HuH-7.5 (cell line): ENCODE measurements at places on chromosomes 12 and 14.

GRCh38 chr12:105409801-105410471 is 79.4 kb downstream of the C12orf75 start:
- no peak for DNase-seq

- DNase-seq, result no peak
Observed at GRCh38 chr12:104990950-104991349, 4.8 kb downstream of the NOPCHAP1 start.

GRCh38 chr12:74646831-74647230 is 109.2 kb downstream of the ATXN7L3B start:
- no peak for DNase-seq

DNA sequence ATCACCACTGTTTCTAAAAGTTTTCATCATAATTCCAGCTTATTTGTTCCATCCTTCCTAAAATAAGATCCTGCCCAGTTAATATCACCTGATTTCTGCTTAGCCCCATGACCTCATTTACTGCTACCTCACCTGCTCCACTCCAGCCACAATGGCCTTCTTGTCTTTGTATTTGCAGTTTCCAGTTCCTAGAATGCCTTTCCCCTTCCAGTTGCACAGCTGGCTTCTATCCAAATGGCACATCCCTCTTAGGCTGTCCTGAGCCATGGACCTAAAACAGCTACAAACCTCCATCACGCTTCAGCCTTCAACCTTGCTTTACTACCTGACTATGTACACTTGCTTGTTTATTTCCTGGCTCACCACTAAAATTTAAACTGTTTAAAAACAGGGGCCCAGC is 6.5 kb upstream of the LGMN start:
- no peak for DNase-seq

DNA sequence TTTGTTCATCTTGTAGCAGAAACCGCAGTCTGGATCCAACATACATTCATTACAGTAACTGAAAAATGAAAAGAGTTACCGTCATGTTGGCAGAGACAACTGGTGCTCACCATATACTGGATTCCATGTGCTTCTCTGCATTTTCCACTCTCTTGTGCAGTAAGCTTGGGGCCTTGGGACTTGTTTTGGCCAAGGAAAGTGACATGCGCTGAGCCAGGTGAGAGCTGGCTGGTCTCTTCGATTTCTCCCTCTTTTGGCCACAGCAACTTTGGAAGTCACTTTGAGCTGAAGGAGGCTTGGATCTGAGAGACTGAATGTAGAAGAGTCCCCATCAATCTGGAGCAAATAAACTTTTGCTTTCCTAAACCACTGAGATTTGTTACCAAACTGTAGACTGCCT is 210.6 kb upstream of the ABCD2 start:
- no peak for DNase-seq
